ENCODE measurements at places on chromosomes 6 and 20.

DNA sequence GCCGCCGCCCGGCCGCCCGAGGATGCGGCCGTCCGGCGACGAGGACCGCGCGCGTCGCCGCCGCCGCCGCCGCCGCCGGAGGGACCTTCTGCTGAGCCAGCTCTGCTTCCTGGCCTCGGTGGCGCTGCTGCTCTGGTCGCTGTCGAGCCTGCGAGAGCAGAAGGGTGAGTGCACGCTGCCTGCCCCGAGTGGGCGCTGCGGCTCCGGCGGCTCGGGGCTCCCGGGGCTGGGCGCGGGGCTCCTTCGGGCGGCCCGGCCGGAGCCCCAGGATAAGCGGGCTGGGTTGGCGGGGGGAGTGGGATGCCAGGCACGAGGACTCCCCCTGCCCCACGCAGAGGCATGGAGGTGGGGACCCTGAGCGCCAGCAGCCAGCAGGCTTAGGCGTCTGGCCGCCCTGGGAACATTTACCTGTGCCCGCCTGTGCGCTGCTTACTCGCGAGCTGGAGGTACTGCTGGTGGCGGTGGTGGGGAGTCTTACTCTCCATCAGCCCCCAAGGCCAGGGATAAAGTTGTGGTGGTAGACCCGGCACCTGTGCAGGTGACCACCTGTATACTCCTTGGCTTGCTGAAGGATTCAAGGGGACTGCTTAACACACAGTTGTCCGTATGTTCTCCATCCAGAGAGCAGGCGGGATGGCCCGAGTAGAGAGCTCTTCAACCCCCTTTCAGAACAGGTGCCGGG, 520 bp downstream of the SLC24A3 start:
- DNase-seq, result no peak

DNA sequence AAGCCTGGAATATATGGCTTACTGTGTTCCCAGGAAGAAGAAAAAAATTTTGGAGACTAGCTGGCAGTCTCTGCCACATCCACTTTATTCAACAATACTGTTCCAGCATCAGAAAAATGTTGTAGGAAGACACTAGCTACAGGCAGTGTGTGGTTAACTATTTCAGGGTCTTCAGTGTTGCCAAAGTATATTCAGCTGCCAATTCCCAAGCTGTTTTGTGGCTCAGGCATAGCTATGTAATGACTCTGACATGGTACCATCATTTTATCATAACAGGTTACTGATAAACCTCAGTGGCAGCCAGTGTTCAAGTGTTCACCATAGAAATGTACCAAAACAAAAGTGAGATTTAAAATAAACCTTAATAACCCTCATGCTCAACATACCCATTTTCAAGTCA, 503.1 kb downstream of the ADGRB3 start:
- no peak for DNase-seq

- no peak for DNase-seq
These were observed 140.7 kb downstream of the ESR1 start for GRCh38 chr6:151948002-151948743.

GRCh38 chr6:88220493-88220892, 54.3 kb upstream of the CNR1 start:
- no peak for DNase-seq

- no peak for DNase-seq
These were observed 250.0 kb downstream of the UST start for GRCh38 chr6:148996815-148997214.

DNA sequence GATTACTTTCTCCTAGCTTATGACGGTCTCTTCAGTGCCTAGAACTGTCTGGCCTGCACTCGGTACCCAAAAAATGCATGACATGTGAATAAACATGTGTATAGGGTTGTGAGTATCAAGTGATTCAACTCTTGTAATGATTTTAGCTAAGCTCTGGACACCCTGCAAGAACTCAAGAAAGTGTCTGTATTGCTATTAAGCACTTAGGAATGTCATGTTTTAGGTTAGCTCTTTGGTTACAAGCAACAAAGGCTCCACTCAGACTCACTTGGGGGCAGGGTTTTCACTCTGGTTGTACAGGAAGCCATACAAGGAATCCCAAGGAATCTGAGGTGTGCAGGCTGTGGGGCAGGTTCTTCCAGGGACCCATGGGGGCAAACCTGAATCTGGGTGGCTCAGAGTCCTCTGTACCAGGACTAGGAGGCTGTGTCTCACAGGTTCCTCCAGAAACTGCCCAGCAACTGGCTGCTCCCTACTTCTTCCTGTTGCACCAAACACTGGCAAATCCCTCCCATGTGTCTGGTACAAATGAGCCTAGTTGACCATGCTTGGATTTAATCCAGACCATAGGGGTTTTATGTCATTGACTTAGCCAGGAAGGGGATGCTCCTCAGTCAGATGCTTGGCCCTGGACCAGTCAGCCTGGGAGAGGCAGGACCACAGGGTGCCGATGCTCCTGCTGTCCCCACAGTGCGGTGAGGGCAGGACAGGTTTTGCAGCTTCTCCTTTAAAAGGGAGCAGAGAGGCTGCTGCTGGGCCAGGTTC, 77.9 kb upstream of the CDH4 start:
- no peak for DNase-seq

- DNase-seq, result no peak
These were observed 18.7 kb downstream of the HCK start for GRCh38 chr20:32070690-32071213.

DNA sequence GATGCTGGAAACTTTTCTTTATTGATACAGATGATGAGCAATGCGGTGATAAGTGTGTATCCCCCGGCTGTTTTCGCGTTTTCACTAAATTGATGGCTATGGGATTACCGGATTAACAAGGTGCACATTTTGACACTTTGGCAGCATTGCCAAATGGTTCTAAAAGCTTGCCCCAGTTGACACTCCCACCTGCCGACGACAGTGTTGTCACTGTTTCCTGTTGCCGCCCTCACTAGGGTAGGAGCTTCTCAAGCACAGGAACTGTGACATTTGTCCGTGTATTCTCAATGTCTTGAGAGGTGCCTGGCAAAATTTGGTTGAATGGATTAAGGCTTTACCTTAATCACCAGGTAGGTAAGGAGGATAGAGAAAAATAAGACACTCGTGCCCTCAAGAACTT, 9.8 kb upstream of the MAPK13 start:
- DNase-seq, result no peak

GRCh38 chr6:163715846-163716245, 301.3 kb downstream of the QKI start:
- no peak for DNase-seq

- no peak for DNase-seq
These were observed 9.1 kb downstream of the MTRF1L start for GRCh38 chr6:152993431-152993830.

DNA sequence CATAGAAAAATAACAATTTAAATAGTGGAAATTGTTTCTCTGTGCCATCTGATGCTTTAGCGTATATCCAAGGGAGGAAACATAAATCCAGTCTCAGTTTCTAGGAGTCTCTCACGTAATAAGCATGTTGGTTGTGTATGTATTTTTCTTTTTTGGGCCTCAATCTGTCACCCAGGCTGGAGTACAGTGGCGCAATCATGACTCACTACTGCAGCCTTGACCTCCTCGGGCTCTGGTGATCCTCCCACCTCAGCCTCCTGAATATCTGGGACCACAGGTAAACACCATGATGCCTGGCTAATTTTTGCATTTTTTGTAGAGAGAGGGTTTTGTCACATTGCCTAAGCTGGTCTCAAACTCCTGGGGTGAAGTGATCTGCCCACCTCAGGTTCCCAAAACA, 78.6 kb upstream of the PLN start:
- DNase-seq, result no peak

- no peak for DNase-seq
These were observed 290.0 kb downstream of the PACRG start for GRCh38 chr6:163017801-163018200.

- no peak for DNase-seq
These were observed 576 bp downstream of the MAPK13 start for GRCh38 chr6:36130667-36131510.

DNA sequence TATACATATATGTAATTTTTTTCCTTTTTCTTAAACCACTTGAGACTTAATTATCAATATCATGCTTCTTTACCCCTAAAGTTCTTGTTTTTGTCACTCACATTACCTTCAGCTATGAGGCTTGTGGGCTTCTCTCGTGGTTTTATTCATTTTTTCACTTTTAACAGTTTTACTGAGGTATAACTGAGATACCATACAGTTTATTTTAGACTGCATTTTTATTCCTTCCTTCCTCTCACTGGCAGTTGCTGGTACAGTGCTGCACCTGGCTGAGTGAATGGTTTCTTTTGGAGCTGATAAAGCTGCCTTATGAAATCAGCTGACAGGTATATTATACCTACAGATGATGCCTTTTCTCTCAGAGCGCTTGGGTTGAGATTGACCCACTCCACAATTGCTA, 54.4 kb downstream of the LRP11 start:
- no peak for DNase-seq

DNA sequence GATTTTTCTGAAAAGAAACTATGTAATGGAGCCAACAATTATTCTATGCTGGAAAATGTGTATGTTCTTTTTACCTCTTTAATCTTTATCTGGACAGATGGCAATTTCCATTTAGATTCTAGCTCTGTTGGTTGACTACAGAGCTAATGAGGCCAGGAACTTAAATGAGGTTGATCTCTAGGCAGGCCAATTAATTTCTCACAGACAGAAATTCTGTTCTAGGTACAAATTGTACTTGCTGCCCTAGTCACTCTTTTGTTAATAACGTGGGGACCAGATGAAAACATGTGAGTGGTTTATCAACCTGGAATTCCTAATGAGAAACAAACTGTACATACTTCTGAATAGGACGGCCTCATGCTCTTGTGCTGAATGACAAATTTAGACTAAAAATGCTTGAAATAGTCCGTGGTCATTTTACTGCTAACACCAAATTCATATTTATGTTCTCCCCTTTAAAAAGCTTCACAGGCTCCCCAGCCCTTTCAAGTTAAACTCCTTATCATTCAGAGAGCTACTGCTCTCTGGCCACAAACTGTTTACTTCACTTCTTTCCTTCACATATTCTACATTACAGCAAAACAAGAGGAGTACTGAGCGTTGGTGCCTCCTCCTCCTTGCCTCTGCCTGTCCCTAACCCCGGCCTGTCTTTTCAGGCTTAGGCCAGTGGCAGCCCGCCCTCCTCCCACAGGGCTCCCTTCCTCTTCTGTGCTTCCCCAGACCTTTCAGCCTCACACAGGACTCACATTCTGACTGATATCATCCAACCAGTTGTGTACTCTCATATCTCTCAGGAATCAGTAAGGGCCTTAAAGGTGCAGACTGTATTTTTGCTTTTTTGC, 41.4 kb downstream of the DTNBP1 start:
- no peak for DNase-seq

GRCh38 chr20:55004044-55004443, 528.7 kb downstream of the DOK5 start:
- no peak for DNase-seq

DNA sequence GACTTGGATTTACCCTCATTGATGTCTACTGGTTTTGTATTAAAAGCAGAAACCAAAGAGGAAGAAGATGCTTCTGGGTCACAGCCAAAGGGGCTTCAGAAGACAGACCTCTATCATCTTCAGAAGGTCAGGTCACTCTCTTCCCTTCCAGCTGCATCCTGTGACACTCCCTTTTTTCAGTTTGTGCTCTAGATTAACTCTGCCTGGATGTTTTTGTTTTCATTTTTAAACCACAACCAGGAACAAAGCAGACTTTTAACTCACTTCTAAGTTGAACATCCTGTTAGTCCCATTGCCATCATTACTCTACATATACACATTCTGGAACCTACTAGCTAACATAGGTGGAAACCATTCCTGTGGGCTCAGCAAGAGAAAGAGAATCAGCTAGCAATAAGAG, 45.2 kb downstream of the AKIRIN2 start:
- DNase-seq, result no peak

- DNase-seq, result no peak
These were observed 49.3 kb upstream of the ARID1B start for GRCh38 chr6:156727715-156728385.

Data from stimulated activated CD8-positive, alpha-beta memory T cell treated with anti-CD3 and anti-CD28 coated beads, Interleukin-4, amount 100 ng/mL, for 1 hour (primary cell).